ENCODE measurements at places on chromosomes 1 and 21.

DNA sequence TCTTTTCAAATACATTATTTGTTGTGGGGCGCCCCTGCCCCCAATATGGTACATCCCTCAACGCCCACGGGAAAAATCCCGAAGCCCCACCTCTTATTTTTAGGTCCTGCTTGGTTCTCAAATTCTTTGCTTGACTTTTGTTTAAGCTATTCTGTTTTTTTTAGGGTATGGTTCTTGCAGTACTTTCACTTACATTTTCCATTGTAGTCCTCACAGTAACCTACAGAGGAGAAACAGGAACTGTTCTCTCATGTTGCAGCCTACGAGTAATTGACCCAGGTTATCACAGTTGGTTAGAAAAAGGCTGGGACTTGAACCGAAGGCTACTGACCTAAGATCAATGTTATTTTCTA, 697 bp upstream of the C21orf91 start:
- no peak for DNase-seq

DNA sequence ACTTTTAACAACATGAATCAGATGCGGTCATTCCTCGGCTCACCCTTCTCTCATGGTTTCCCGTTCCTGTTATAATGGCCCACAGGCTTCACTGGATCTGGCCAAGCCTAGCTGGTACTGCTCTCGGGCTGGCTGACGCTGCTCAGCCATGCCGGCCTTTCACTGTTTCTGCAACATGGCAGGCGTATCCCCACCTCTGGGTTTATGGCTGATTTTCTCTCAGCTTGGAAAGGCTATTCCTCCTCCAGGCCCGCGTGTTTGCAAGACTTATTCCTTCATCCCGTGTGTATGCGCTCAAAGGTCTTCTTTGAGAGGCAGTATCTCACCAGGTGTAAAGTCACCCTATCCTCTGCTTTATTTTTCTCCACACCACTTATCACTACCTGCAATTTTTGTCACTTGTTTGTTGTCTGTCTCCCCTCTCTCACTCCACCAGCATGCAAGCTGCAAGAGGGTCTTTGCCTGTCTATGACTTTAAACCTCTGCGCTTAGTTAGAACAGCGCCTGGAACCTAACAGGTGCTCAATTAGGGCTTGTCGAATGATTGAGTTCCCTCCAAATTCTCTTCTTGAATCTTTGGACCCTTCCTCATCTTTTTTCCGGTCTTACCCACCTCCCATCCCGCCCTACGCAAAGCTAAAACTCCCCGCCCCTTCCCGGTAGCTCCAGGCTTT, 491 bp upstream of the RAP1A start:
- DNase-seq: no peak

- no peak for DNase-seq
These were observed 75.1 kb upstream of the SIPA1L2 start for GRCh38 chr1:232704694-232705680.

DNA sequence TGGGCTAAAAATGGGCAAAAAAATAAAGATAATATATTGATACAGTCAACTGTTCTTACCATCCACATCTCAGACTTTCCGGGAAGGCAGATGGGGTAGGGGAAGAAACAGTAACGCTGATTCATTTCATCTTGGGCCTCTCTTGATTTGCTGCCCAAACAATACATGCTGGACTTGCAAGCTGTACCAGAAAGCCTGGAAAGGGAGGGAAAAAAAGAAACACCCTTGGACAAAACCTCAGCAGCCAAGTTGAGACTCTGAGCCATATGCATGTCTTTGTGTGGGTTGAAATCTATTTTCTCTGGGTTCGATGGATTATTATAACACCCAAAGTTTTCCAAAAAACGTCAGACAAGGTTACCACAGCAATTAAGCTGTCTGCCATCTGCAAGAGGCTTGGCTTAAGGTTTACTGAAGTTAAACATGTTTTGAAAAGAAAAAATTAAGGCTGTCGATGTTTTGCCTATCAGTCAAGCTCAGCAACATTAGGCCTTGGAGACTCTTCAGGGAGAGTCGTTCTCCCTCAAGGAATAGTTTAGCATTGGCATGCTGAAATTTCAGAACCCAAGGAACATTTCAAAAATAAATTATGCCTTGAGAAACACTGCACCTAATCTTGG, 71.2 kb downstream of the PSMG1 start:
- DNase-seq: peak; percentile 65

GRCh38 chr1:205631010-205631767, 622 bp downstream of the ELK4 start:
- peak; percentile 85 for DNase-seq

- DNase-seq: no peak
These were observed 20.2 kb upstream of the MTR start for GRCh38 chr1:236774926-236775325.

DNA sequence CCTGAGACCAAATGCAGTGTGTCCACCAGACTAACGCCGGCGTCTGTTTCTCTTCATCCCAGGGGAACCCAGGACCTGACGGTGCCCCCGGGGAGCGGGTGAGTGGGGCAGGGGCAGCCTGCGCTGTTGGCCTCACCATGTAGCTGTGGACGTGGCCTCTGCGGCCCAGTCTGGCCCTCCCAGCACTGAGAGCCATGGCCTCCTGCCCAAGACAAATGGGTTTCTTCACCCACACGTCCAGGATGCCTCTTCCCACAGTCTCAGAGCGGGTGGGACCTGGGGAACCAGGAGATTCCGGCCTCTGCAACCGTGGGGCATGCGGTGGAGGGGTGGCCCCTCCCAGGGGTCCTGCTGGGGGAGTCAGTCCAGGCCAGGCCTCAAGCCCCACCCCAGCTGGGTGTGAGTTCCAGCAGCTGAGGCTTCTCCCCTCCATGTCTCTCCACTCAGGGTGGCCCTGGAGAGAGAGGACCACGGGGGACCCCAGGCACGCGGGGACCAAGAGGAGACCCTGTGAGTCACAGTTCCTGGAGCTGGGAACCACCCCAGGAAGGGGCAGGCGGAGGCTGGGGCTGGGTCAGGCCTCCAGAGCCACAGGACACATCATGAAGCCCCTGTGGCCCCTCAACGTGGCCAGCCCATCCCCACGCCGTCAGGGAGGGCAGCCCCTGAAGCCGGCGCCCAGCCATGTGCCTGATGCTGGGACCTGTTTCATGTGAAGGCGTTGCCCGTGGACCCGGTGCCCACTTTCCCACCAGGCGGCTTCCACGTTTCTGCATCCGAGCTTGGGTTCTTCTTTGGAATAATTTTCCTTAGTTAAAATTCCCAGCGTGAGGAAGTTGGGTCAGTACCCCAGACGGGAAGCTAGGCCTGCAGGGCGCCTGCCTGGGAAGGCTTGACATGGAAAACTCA, 11.0 kb downstream of the COL6A1 start:
- no peak for DNase-seq

DNA sequence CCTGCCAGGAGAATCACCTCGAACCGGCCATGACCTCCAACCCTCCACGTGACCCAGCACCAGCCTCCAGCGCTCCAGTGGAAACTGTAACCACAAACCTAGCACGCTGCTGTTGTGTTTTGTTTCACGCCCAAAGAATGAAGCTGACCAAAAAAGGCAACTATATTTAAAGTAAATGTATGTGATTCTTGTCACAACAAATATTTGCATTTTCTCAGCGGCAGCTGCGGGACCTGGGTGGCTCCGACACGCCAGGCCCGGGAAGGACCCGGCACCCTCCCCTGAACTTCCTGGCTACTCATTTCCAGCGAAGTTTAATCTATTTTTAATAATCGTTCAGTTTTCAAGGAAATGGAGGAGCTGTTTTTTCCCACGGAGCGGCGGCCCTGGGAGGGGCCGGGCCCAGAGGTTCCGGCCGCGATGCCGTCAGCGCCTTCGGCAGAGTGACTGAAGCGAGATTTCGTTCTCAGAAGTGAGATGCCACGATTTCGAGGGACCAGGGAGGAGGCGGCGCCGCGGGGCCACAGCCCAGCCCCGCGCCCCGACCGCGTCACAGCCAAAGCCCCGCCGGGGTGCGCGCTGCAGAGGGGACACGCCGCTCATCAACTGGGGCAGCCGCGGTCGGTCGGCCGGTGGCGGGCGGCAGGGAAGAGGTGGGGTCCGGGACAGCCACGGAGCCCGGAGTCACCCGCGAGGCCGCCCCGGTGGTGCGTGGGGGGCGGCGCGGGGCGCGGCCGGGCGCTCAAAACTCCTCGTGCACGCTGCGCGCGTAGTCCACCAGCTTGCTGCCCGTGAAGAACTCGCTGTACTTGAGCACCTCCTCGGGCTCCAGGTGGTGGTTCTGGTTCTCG, 3.0 kb upstream of the TNFRSF4 start:
- no peak for DNase-seq

DNA sequence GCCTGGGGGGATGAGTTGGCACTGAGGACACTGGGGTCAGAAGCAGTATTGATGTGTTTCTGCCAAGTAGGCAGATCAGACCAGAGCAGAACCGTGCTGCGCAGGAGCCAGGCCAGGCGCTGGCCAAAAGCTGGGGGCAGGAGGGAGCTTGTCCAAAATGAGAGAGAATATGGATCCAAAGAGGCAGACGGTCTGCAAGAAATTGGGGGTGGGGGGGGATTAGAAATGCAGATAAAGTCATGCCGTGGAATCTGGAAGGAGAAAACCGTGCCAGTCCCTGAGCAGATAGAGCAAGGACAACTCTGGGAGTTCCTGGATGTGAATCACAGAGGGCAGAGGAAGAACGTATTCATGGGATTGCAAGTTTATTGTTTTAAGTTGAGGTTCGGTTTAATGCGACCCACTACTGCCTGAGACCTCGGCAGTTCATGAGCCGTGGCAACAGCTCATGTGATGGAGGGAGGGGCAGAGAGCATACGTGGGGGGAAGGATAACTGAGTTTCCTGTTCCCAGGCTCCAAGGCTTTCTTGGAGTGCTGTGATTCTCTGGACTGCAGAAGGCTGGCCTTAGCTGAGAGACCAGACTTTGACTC, 224.0 kb downstream of the FGGY start:
- DNase-seq: no peak

GRCh38 chr21:30305136-30305535, 15.0 kb downstream of the KRTAP26-1 start:
- no peak for DNase-seq

DNA sequence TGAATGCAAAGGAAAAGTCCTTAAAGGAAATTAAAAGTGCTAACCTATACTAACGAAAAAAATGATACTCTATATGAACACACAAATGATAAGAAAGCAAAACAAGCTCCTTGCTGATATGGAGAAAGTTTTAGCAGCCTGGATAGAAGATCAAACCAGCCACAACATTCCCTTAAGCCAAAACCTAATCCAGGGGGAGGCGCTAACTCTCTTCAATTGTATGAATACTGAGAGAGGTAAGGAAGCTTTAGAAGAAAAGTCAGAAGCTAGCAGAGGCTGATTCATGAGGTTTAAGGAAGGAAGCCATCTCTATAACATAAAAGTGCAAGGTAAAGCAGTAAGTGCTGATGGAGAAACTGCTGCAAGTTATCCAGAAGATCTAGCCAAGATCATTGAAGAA, 3.4 kb downstream of the KRTAP23-1 start:
- DNase-seq: no peak

- DNase-seq: peak; percentile 72
These were observed 39.8 kb downstream of the HTR6 start for GRCh38 chr1:19704247-19705113.

DNA sequence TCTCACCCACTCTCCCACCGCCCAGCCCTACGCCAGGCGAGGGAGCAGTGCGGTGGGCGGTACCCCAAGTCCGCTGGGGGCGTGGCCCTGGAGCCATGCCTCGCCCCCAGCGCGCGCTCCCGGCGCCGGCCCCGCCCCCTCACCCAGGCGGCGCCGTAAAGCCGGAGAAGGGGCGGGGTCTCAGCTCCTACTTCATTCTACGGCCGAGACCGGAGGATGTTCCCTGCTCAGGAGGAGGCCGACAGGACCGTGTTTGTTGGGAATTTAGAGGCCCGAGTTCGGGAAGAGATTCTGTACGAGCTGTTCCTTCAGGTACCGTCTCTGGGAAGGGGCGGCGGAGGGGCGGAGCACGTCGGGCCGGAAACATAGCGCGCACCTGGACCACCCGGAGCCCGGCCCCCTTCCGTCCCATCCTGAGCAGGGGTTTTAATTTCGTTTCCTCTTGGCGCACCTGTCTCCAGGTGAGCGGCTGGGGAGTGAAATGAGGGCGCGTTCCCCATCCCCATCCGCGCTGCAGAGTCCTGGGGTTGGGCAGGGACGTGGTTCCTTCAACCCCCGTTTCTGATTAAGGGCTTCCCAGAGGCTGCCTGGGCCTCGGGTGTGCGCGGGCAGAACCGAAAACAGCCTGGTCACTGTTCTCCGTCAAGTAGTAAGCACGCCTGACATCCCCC, at the start of gene RBM11:
Gene RBM11 (plus strand): TSS at position 187 of the 671 bp plus-strand sequence. CDS start 30 bp downstream, at position 217.
- DNase-seq: peak; percentile 20

GRCh38 chr1:233240829-233241682, 54.5 kb downstream of the PCNX2 start:
- DNase-seq: peak; percentile 78

All from muscle of arm (tissue), 14 donors.